NCI-H2081 treated with DMSO at 0.1 percent for 48 hours (cell line): ENCODE measurements at places on chromosomes 16 and 17.

- no peak for DNase-seq
These were observed 675.6 kb upstream of the CDH8 start for GRCh38 chr16:62711797-62712196.

GRCh38 chr17:82664701-82665182 is 16.5 kb upstream of the WDR45B start:
- DNase-seq, result no peak

- no peak for DNase-seq
These were observed 1.7 kb upstream of the DLX3 start for GRCh38 chr17:49996495-49997300.

DNA sequence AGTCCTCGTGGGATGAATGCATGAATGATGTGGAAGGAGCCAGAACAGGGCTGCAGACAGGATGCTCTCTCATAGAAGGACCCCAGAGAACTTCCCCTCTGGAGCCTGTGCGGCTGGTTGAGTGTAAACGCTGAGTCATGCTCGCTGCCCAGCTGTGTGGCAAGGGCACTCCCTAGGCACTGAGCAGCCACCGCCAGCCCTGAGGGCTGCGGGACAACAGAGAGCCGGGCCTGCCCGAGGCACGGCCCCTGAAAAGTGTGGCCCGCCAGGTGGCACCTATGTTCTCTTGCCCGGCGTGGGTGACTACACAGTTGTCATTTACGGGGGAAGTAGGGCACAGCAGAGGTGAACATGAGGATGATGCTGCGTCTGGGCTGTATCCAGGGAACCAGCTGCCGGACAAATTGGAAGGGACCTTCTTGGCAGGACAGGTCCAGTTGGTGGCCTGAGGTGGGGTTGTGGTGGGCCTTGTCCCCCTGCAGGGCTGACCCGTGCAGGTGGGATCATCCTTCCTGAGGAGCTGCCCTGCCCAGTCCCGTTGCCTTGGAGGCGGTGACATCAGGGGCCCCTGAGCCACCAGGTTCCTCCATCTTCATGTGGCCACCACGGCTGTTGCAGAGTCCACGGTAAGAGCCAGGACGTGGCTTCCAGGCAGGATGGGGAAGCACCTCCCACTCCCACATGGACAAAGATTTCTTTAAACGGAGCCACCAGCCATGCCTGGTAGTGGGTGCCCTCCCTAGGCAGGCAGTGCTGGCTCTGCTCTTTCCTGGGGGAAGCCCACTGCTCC is 94.8 kb upstream of the CBX4 start:
- DNase-seq, result no peak

GRCh38 chr17:48626245-48627117 is at the start of gene HOXB9:
Gene HOXB9 (minus strand): TSS chr17:48626358. CDS start chr17:48626269, 89 bp downstream.
- DNase-seq, result no peak

GRCh38 chr16:46929378-46930332 is 43.8 kb downstream of the DNAJA2 start:
- DNase-seq, result no peak

DNA sequence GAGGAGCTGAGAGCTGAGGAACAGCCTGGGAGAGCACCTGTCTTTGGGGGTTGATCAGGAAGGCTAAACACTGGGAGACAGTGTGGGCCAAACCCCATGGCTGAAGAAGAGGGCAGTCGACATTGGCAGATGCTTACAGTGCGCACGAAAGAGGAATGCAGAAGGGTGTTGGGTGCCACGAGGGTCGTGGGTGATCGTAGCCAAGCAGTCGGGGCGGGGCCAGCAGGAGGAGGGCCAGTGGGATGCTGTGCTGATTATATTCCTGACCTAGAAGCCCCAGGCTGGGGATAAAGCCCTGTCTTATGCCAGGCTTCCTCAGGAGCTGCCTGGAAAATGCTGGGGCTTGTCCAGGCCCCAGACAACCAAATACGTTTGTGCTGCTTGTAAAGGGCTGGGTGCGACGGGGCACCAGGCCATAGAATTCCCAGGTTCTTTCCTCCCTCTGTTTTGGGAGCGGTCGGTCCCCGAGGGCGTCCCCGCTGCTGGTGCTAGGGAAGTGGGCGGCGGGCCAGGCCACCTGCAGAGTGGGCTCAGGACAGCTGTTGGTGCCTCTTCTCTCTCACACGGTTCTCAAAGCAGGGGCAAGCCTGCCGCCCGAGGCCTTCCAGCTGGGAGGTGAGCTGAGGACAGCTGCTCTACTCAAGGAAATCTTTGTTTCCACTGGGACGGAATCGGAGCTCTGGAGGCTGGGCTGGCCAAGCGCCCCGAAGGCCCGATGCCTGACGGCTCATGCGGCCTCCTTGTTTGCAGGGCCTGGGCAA is 10.0 kb downstream of the C1QTNF1 start:
- no peak for DNase-seq

GRCh38 chr17:41781404-41782110 is 5.0 kb downstream of the JUP start:
- DNase-seq, result no peak

- DNase-seq, result no peak
These were observed 2.3 kb upstream of the DPH1 start for GRCh38 chr17:2027528-2028233.
